ENCODE measurements at places on chromosomes 2 and 18.

DNA sequence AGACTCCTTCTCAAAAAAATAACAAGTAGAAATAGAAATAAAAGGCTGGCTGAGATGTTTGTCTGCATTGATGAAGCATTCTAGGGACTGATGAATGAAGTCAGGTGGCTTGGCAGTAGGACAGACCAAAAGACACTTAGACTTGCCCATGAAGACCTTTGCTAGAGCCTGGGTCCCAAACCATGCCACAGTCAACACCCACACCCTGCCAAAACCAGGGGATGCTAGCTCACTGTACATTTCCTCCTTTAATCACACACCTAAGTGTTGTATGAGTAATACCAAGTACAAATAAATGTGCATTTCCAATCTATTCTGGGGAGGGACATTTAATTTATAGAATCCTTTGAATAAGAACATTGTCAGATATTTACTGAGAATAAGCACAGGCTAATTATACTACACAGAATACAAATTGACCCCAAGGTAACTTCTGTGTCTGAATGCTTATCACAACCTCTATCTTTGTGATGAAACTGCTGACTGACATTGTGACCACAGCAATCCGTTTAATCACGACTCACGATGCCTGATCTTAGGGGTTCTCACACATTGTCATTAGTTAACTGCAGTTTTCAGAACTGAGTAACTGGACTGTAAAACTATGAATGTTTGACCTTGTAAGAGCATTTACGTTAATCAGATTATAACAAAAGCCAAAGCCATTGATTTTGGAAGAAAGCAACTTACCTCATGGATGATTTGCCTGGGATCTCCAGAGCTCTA is 10.5 kb upstream of the NOL10 start:
- no peak for ATAC-seq

DNA sequence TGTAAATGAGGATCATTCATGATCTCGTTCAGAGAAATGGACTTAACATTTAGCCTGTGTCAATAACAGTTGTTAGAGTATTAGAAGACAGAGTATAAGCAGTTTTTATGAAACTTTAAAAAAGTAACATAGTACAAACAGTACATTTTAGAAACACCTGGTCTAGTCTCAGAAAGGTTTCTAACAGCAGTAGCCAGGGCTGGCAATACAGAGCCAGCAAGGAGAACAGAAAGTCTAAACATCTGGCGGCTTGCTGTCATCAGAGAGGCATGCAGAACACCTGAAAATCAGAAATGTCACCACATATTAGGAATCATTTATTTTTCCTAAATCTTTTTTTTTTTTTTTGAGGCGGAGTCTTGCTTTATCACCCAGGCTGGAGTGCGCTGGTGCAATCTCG is 50.1 kb downstream of the RPL31 start:
- ATAC-seq: no peak

DNA sequence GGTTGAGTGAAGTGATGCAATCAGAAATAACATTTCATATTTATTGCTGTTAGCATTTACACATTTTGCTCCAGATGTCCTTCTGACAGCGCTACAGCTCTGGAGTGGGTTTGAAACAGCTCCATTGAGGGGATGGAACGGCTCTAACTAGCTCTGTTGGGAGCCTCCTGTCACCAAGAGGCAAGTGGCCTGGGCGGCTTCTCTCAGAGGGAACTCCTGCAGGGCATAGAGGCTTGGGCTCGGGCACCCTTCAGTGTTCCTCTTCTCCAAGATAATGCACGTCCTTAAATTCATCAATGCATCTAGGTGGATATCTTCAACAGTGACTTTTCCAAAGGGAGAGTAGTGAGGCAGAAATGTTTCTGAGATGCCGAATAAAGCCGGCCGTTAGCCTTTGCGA is 122.5 kb downstream of the CNTNAP5 start:
- no peak for ATAC-seq

GRCh38 chr18:10081492-10081891 is 167.7 kb downstream of the VAPA start:
- no peak for ATAC-seq

DNA sequence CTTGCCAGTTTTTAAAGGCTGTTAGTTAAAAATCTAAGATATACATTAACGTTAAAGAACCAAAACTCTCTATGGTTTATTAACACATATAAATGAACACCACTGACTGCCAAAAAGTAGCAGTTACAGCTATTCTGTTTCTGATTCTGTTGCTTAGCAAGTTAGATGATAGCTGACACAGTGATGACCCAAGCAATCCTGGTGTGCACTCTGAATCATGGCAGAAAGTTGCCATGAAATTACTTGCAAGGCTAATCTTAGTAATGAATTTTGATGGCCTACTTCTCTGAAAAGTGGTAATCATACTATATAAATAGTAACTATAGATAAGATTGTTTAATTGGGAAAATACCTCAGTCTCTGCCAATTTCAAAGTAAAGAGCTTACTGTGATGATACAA is 57.7 kb downstream of the ROCK2 start:
- no peak for ATAC-seq

- no peak for ATAC-seq
These were observed 232.9 kb downstream of the HDAC4 start for GRCh38 chr2:239167766-239168444.

DNA sequence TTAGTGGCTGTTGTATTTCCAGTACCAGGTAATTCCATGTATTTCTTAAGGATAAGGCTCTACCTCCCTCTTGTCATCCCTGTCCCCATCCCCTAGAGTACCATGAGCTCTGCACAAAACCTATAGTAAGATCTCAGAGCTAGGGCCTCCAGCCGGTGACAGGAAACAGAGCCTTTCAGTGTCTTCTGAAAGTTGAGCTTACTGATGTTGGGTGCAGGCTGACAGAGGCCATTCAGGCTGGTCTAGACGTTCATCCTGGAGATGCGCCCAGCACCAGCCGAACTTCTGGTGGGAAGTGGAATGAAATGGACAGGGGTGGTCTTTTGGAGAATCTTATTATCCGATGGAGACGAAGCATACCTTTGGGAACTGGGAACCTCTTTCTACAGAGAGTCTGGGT is 16.7 kb upstream of the LYPD6B start:
- no peak for ATAC-seq

DNA sequence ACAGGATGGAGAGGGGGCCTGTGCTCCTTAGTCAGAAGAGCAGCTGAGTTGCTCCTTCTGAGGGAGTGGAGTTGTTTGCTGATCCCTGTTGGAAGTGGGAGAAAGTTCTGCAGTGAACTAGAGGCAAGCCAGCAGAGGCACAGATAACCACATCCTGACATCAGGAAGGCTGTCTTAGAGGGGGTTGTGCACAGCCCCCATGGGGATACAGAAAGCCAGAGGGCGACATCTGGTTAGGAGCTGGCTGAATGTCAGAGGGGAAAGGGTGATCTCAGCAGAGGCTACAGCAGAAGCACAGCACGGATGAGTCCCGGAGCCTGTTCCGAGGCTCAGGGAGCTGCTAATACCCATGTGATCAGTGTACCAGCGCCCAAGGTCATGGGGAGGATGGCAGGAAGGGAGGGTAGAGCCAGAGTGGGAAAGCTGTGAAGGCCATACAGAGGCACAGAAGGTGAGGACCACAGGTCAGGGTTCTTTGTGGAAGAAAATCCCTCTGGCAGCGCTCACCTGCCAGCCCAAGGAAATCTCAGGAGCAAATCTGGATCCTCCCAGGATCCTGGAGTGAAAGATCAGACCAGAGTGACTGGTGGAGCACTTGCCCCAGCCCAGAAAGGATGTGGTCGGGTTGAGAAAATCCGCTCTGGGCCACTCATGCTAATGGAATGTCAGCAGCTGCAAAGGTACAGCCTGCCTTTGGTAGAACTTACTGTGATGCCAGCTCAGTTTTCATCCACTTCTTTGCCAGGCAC is 111.8 kb downstream of the STPG4 start:
- peak; percentile 83 for ATAC-seq

GRCh38 chr2:195649629-195650190 is 7.3 kb upstream of the SLC39A10 start:
- ATAC-seq: no peak

DNA sequence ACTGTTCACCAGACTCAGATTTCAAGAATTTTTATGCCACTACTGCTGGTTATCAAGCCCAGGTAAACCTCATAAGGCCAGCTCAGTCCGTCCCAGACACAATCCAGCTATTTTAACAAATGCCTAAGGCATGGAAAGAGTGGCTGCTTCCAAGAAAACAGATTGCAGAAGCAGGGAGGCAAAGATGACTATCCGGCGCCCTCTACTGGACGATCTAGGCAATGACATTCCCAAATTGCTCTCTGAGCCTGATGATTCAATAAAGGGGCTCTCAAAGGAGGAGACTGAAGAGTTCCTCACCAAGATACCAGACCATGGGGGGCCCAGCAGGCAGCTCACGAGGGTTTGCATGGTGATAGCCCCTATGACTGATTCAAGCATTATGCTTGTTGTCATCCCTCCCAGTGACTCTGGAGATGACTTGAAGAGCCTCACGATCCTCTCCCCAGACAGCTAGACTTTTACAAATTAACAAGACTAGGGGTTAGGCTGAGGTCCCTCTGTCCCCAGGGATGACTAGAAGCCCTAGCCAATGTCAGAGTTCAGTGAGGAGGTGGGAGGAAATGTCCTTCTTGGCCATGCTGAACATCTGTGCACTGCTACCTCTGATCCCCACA is 25.0 kb downstream of the SERPINB8 start:
- ATAC-seq: peak; percentile 32

GRCh38 chr2:15636972-15637785 is 45.5 kb downstream of the DDX1 start:
- peak; percentile 65 for ATAC-seq

- no peak for ATAC-seq
These were observed 698.1 kb upstream of the CDH2 start for GRCh38 chr18:28875059-28875458.

DNA sequence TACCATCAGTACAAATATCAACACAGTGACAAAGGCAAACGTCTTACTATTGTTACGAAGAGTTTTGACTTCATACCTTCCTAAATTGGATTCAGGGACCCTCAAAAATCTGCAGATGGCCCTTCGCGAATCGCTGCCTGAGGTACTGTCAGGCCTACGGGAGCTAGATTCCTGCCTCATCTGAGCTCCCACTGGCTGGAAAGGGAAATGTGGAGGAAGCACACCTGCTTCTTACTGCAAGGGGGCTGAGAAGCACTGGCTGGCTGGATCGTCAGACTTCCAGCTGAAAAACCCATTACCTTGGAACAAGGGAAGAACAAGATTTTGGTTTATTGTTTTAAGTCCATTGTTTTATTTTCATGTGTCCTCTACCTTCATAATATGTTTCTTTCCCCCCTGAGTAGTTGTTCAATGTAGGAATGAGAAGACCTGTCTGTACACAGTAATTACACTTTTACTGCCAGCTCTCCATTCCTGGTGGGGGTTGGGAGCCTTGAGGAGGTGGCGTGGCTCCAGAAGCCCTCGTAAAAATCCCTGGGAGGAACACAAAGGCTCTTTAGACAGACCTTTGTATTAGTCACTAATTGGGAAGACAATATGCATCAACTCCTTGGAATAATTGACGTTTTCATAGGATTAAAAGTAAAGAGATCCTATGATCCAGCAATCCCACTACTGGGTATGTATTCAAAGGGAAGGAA is 124.1 kb upstream of the NOSTRIN start:
- ATAC-seq: no peak

GRCh38 chr2:216673021-216673420 is 22.3 kb downstream of the IGFBP5 start:
- ATAC-seq: no peak

Data from gastroesophageal sphincter (tissue), 4 donors.